Activated CD8-positive, alpha-beta T cell treated with anti-CD3 and anti-CD28 coated beads for 36 hours (primary cell): ENCODE measurements at places on chromosomes 7 and 10. TPM values are rescaled to one million over a fixed set of nuclear protein-coding genes. Genes with fewer than 3 reads are reported as not detected.

GRCh38 chr10:100370714-100371481 is 23.9 kb downstream of the SCD start:
- DNase-seq, result peak; percentile 80

DNA sequence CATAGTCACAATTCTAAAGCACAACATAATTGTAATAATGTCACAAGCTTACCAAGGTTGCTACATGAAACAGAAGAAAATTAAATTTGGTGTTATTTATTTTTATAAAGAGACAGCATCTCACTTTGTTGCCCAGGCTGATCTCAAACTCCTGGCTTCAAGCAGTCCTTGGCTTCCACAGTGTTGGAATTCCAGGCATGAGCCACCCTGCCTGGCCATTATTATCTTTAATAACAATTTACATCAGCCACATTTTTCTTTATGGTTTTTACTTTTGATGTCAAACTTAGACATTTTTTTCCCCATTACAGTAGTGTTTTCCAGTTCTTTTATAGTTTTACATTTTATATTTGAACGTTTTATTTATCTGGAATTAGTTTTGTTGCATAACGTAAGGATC is 46.7 kb downstream of the BMPR1A start:
- DNase-seq, result no peak

GRCh38 chr7:158798741-158799140 is 30.6 kb downstream of the ESYT2 start:
- DNase-seq, result no peak

- DNase-seq, result no peak
These were observed 36.0 kb upstream of the DGKI start for GRCh38 chr7:137882806-137883205.

GRCh38 chr7:151993977-151994676 is 31.3 kb upstream of the GALNT11 start:
- peak; percentile 41 for DNase-seq

TEX47 gene
- total RNA-seq, result not detected

OPALIN gene
- total RNA-seq, result not detected

DNA sequence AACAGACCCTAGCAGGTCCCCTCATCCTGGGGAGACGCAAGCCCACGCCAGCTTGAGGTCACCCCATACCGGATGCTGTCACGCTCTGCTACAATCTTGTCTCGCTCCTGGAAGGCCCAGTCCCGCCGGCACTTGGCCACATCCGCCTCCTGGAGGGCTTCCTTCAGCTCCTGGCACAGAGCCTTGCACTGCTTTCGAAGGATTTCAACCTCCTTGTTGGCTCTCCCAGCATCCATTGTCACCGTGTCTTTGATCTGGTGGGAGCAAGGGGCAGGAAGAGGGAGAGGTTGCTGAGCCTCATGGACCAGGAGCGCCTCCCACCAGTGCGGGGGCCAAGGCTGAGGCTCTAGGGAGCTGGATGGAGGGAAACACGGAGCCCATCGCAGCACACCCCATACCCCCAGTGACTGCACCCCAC is 90.9 kb downstream of the DLG5 start:
- no peak for DNase-seq

GRCh38 chr7:143069912-143070500 is 17.9 kb downstream of the OR6V1 start:
- no peak for DNase-seq

DNA sequence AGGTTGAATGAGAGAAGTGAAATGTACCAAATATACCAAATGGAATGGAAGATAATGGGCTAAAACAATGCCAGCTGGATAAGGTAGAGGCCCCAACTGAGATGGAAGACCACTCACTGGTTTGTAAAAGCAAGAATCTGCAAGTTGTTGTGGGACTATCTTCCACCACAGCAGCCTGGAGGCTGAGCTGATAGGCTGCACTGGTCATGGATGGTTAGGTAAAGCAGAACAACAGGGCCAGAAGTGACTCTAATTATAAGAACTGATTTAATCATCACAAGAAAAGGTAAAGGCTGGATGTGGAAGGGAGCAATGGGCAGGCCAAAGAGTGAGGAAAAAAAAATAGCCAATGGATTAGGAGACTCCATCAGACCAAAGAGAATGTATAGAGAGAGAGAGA is 11.8 kb downstream of the TFEC start:
- no peak for DNase-seq

RAB11FIP2 gene
- 9.7 TPM for total RNA-seq

DNA sequence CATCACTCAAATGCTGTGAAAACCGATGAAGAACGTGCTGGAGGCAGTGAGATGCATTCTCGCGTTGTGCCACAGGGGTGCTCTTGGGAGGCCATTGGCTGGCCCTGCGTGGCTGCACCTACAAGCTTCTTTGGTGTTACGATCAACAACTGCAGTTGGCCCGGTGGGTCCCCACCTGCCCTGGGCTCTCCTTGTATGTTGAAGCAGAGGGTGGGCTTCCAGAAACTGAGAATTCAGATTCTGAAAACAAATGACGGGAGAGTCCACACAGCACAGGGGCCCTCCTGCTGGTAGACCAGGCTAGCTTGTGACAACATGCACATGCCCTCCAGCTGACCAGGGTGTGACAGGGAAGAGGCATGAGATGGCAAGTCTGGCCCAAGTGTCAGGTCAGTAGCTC is 23.7 kb upstream of the DDC start:
- no peak for DNase-seq

CACNA2D1 gene
- total RNA-seq, result not detected

UPK3B gene
- total RNA-seq, result 0.40 TPM

DNA sequence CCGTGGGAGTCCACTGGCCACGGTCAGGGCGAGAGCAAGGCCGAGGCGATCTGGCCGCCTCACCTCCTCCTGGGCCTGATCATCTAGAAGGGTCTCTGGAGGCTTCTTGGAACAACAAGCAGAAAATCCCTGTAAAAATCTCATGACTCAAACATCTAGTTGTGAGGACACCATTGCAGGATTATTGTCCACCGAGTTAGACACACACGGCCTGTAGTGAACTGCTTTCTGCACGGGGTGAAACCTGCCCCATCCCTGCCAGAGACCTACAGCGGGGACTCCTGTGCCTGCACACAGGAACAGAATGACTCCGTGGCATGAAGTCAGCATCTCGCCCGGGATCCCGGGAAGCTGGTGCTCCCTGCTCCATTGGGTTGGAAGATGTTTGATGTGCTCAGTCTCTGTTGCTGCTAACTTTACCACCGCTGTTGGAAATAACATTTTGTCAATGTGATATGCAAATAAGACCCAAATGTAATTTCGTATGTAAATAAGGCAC is 267.0 kb upstream of the TCERG1L start:
- no peak for DNase-seq
